NCI-H2171 treated with DMSO at 0.1 percent for 48 hours (cell line): ENCODE measurements at places on chromosomes 16 and 17.

DNA sequence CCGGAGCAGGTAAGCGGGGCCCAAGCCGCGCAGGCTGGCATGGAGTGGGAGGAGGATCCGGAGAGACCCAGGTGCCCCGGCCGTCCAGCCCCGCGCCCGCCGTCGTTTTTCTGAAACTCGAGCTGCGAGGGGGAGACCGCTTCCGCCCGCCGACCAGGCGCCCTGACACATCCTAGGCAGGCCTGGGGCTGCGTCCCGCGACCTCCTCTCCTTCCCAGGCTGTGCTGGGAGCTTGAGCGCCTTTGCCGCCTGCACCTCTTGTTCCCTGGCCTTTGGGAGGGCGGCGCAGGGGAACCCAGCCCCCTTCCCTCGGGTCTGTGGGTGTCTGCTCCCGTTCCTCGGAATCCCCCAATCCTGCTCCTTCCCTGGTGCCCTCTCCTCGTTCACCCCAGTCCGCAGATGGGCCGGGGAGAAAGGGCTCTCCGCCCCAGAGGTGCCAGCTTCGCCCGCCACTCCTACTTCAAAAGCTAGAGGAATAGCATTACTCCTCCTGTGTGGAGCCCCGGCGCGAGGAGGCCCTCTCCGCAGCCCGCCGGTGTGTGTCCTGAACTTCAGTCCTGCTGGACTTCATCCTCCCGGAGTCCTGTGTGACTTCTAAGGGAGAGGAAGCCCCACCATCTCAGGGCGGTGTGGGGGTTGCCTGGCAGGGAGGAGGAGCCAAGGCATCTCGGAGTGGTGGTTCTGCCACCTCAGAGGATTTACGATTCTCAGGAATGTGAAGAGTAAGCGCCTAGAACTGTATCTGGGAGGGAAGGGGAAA is 1.0 kb downstream of the NHERF1 start:
- DNase-seq, result no peak

GRCh38 chr17:48477221-48477620 is 47.2 kb upstream of the SKAP1 start:
- no peak for DNase-seq

DNA sequence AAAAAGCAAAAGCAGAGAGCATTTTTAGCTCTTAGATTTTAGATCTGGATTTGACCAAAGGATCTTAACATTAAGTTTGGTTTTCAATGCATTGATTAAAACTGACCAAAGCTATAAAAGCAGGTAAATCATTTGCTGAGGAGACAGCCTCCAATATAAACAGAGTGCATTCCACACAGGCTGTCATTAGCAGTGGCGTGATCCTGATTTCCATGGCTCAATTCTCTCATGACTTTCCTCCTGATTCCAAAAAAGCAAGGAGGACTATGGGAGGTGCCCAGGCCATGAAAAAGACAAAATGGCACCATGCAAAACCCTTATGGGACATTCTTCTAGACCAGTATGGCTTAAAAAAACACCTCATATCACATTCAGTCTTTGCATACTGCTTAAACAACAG is 53.5 kb downstream of the PARN start:
- DNase-seq, result no peak

- DNase-seq, result peak; percentile 57
Observed at GRCh38 chr16:4217204-4218131, 24.4 kb downstream of the SRL start.

DNA sequence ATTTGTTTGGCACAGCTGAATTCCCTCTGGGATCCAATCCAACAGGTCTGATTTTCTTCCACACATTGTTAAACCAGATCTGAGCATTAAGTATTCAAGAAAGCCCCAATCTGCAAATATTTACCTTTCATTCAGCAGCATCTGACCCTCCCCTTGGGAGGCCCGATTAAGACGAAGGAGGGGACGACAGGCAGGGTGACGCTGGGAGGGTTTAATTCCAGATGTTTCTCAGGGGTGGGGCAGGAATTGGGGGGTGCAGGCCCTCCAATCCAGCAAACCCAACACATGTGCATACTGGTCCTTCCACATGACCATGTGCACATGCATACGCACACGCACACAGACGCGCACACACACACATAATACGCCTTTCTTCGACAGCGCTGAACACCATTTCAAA is 240.5 kb downstream of the GSG1L start:
- DNase-seq, result peak; percentile 68
